ENCODE measurements at places on chromosomes 5 and 9. TPM values are rescaled to one million over a fixed set of nuclear protein-coding genes. Genes with fewer than 3 reads are reported as not detected.

DNA sequence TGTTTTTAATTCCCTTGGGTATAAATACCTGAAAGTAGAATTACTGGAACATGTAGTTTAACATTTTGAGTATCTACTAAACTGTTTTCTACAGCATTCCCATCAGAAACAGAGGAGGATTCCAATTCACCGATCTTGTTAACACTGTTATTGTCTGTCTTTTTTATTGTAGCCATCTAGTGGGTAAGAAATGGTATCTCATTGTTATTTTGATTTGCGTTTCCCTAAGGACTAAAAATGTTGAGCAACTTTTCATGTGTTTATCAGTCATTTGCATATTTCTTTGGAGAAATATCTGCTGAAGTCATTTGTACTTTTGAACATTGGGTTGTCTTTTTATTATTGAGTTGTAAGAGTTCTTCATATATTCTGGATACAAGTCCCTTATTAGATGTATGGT is 135.2 kb upstream of the NFIL3 start:
- H3K27me3 ChIP-seq, result no peaks in the 10 kb centered on the region
- no peaks in the 10 kb centered on the region for H3K36me3 ChIP-seq
- H3K4me1 ChIP-seq, result no peaks in the 10 kb centered on the region
- no peak for DNase-seq
- no peak overlapping the region for H3K4me3 ChIP-seq

GGTA1 gene
- total RNA-seq, result 18.4 TPM

ZNG1E gene
- total RNA-seq, result 42.0 TPM

GRCh38 chr5:168137265-168137664 is 154.2 kb upstream of the WWC1 start:
- H3K36me3 ChIP-seq, result no peaks in the 10 kb centered on the region
- no peaks in the 10 kb centered on the region for H3K4me1 ChIP-seq
- no peaks in the 10 kb centered on the region for H3K27me3 ChIP-seq
- DNase-seq, result no peak
- H3K4me3 ChIP-seq, result no peak overlapping the region

DNA sequence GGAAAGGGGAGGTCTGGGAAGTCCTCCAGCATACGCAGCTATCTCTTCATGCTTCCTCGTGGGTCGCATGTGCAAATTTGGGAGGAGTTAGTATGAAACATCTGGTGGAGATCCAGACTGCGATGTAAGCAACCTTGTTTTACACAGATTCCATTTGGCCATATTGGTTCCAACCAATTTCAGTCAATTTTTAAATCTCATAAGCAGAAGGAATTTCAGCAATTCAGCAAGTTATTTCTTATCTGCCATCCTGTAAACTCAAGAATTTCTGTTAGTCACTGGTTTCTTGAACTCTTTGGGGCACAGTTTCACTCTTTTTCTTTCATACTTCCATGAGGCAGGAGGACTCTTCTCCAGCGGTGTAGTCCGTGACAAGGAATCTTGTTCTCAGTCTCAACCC is 130.4 kb upstream of the CLINT1 start:
- peaks cover 6% of the 10 kb centered on the region for H3K4me1 ChIP-seq
- no peaks in the 10 kb centered on the region for H3K36me3 ChIP-seq
- no peak overlapping the region for H3K4me3 ChIP-seq
- H3K27ac ChIP-seq, result no peak overlapping the region
- no peaks in the 10 kb centered on the region for H3K27me3 ChIP-seq
- no peak for DNase-seq

GRCh38 chr5:37811866-37812265 is 28.0 kb downstream of the GDNF start:
- DNase-seq, result no peak
- H3K4me1 ChIP-seq, result no peaks in the 10 kb centered on the region
- H3K27me3 ChIP-seq, result no peaks in the 10 kb centered on the region
- no peak overlapping the region for H3K27ac ChIP-seq
- no peaks in the 10 kb centered on the region for H3K36me3 ChIP-seq
- H3K4me3 ChIP-seq, result no peak overlapping the region
